ENCODE measurements at places on chromosomes 7 and 10. TPM values are rescaled to one million over a fixed set of nuclear protein-coding genes. Genes with fewer than 3 reads are reported as not detected.

GRCh38 chr10:117186832-117187615 is 10.3 kb upstream of the KCNK18 start:
- no peak for DNase-seq
- H3K27ac ChIP-seq, result no peak overlapping the region
- peaks cover 9% of the 10 kb centered on the region for H3K27me3 ChIP-seq
- H3K36me3 ChIP-seq, result no peaks in the 10 kb centered on the region
- no peak overlapping the region for H3K4me3 ChIP-seq

DNA sequence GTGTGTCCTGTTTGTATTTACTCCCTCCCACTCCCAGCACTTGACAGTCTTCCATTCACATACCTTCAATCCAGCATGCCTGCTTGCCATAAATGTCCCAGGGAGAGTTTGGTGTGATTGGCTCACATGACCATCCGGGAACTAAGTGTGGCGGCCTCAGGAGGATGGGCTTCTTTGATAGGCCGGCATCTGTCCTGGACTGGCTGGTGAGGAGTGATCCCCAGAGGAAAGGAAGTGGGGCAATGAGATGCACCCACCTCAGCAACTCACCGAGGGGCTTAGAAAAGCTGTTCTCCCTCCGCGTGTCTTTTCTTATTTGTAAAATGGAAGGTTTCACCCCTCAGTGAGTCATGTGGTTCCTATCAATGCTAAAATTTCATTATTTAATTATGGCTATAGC is 14.9 kb upstream of the EBF3 start:
- H3K4me1 ChIP-seq, result no peaks in the 10 kb centered on the region
- H3K36me3 ChIP-seq, result no peaks in the 10 kb centered on the region
- peaks cover 26% of the 10 kb centered on the region for H3K27me3 ChIP-seq
- H3K27ac ChIP-seq, result no peak overlapping the region
- no peak for DNase-seq

- H3K27ac ChIP-seq, result no peak overlapping the region
- no peak overlapping the region for H3K4me3 ChIP-seq
- peaks cover 61% of the 10 kb centered on the region for H3K36me3 ChIP-seq
- no peak for DNase-seq
Measured at GRCh38 chr10:78000956-78001472, 28.3 kb downstream of the POLR3A start.

- no peak overlapping the region for H3K4me3 ChIP-seq
- no peak overlapping the region for H3K27ac ChIP-seq
- H3K36me3 ChIP-seq, result no peaks in the 10 kb centered on the region
Measured at GRCh38 chr7:55140221-55140940, 121.6 kb downstream of the EGFR start.

DNA sequence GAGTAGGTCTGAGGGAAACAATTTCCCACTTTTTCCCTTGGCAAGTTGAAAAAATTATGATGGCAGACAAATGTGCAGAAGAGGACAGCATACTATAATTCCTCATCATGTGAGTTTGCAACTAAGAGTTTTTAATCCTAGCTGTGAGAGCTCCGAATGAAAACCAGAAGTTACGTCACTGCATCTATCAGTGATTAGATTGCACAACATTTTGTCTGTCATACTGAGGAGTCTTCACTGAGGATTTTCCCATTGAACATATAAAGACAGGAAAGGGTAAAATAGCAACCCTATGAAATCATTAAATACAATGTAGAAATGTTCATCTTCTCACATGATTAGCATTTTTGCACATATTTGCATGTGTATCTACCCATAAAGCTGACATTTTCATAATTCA is 45.8 kb downstream of the ZNF736 start:
- no peak overlapping the region for H3K4me3 ChIP-seq
- H3K27ac ChIP-seq, result no peak overlapping the region
- no peaks in the 10 kb centered on the region for H3K27me3 ChIP-seq
- no peak for DNase-seq
- H3K36me3 ChIP-seq, result no peaks in the 10 kb centered on the region

DNA sequence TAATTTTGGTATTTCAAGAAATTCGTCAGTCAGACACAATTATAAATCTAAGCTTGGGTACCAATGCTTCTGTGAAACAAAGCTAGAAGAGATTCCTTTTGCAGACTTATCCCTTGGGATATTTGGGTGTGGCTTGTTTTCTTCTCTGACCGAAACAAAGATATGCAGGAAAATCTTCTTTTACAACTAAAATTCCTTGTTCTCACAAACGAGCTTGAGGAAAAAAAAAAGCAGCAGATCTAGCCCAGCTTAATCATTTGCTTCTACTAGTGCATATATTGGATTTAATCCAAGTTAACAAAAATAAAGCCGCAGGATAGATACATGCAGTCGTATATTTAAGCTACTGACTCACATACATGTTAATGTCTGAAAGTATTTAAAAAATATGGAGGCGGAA is 104.2 kb downstream of the PRTFDC1 start:
- DNase-seq, result no peak
- H3K4me1 ChIP-seq, result no peaks in the 10 kb centered on the region
- no peak overlapping the region for H3K4me3 ChIP-seq
- H3K27ac ChIP-seq, result no peak overlapping the region
- no peaks in the 10 kb centered on the region for H3K27me3 ChIP-seq
- H3K36me3 ChIP-seq, result no peaks in the 10 kb centered on the region

GRCh38 chr7:36546331-36546730 is 156.7 kb downstream of the ANLN start:
- no peak for DNase-seq
- H3K27me3 ChIP-seq, result no peaks in the 10 kb centered on the region
- no peaks in the 10 kb centered on the region for H3K36me3 ChIP-seq
- H3K27ac ChIP-seq, result no peak overlapping the region
- no peaks in the 10 kb centered on the region for H3K4me1 ChIP-seq

GRCh38 chr7:45181991-45182855 is 24.6 kb downstream of the RAMP3 start:
- H3K4me3 ChIP-seq, result no peak overlapping the region
- no peak for DNase-seq
- H3K36me3 ChIP-seq, result no peaks in the 10 kb centered on the region
- no peak overlapping the region for H3K27ac ChIP-seq
- H3K4me1 ChIP-seq, result no peaks in the 10 kb centered on the region
- H3K27me3 ChIP-seq, result no peaks in the 10 kb centered on the region

DNA sequence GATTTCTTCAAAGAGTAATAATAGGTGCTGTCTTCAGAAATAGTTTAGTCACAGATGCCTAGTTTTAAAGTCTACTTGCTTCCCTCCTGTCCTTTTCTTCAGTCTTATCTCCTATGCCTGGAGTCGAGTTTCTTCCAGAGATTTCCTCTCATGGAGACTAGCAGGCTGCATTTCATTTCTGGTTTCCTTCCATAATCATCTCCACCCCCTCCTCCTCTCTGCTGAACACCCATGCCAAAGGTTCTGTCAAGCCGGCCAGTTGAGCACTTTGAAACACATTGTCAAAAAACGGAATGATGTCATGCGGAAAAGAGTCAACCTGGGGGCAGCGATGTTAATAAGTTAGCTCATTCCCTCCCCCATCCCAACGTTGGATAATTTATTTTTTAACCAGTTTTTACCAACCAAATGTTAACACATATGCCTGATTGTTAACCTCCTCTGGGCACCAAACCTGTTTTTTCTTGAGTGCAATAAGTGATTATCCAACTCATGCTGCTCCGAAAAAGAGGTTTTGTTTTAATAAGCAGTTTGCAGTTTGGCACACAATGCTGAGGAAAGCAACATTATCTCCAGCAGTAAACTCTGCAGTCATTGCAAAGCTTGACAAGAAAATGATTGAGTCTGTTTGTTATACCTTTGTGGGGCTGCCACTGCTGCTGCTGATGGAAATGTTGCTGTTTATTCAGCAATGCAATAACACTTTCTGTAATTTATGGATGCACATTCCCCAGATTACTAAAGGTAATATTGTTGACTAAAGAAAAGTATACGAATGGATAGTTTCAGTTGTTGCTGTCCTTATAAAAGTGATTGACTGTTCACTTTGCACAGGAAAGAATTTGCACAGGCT is 161.6 kb downstream of the LRMDA start:
- no peak for DNase-seq
- no peak overlapping the region for H3K27ac ChIP-seq
- no peak overlapping the region for H3K4me3 ChIP-seq
- H3K4me1 ChIP-seq, result peaks cover 7% of the 10 kb centered on the region

DNA sequence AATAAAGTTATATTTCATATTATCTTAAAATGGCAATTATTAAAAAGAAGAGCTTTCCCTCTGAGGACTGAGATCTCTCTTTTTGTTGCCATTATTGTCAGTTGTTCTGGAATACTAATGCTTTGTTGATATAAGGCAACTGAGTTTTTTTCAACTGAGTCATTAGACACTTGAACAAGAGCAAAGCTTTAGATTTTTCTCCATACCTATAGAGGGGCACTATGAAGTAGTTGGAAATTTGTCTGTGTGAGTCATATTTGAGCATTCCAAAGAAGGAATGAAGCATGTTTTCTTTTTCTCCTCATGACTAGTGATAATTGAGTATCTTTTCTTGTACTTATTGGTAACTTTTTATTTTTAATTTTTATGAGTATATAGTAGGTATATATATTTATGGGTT is 24.5 kb downstream of the RPA3 start:
- no peaks in the 10 kb centered on the region for H3K36me3 ChIP-seq
- H3K4me1 ChIP-seq, result no peaks in the 10 kb centered on the region
- no peak for DNase-seq
- H3K4me3 ChIP-seq, result no peak overlapping the region
- H3K27me3 ChIP-seq, result no peaks in the 10 kb centered on the region
- no peak overlapping the region for H3K27ac ChIP-seq

DNA sequence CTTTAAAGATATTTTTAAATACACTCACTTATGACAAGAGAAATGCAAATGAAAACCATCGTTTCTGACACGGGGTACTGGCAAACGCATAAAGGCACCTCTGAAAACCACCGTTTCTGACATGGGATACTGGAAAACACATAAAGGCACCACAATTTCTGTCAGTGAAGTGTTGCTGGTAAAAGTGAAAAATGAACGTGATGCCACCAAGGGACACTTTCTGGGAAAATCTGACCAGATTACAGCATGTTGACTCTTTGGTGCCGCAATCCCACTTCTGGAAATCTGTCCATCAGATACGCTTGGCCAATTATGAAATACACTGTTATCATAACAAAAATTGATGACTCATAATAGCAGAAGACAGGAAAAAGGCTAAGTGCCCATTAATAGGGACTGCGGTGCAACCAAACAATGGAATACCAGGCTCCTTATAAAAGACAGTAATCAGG is 131.7 kb downstream of the ZMYND11 start:
- no peak for DNase-seq
- no peak overlapping the region for H3K4me3 ChIP-seq
- no peaks in the 10 kb centered on the region for H3K36me3 ChIP-seq
- no peaks in the 10 kb centered on the region for H3K27me3 ChIP-seq

DNA sequence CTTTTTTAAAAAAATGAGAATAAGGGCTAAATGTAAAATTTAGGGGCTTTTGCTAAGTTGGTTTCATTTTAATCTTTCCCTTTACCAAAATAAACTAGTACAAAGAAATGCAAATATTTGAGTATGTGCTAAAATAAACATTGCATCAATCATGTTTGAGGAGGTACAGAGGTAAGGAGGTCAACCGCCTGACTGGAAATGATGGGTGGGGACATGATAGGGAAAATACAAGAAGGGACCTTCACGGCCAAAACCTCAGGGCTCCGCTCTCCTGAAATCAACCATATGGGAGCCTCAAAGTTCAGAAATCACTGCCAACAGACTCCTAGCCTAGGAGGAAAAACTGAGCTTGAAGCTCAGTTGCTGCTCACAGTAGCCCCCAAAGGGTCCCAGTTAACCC is 207.6 kb downstream of the AHR start:
- H3K27me3 ChIP-seq, result no peaks in the 10 kb centered on the region
- H3K27ac ChIP-seq, result no peak overlapping the region

GRCh38 chr7:69553190-69553589 is 45.1 kb upstream of the AUTS2 start:
- no peak overlapping the region for H3K27ac ChIP-seq
- no peak for DNase-seq
- no peaks in the 10 kb centered on the region for H3K4me1 ChIP-seq
- no peaks in the 10 kb centered on the region for H3K27me3 ChIP-seq

DNA sequence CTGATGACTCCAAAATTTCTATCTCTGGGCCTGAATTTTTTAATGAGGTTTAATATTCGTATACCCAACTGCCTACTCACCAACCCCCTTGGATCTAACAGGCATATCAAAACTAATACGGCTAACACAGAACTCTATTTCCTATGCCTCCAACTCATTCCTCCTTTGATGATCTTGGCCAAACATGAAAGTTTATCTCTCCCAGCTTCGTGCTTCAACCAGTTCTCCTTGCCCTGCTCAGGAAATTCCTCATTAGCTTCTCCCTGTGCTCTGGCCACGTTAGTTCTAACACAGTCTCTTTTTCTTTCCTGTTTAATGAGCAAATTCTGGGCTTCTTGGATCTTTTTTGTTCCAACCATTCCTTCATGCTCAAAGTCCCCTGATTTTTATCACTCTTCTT is 138.9 kb upstream of the PTN start:
- no peak overlapping the region for H3K4me3 ChIP-seq
- H3K4me1 ChIP-seq, result no peaks in the 10 kb centered on the region
- no peak overlapping the region for H3K27ac ChIP-seq
- no peaks in the 10 kb centered on the region for H3K27me3 ChIP-seq

- no peak overlapping the region for H3K27ac ChIP-seq
Measured at GRCh38 chr10:80697926-80698325, 160.2 kb downstream of the SH2D4B start.

DNA sequence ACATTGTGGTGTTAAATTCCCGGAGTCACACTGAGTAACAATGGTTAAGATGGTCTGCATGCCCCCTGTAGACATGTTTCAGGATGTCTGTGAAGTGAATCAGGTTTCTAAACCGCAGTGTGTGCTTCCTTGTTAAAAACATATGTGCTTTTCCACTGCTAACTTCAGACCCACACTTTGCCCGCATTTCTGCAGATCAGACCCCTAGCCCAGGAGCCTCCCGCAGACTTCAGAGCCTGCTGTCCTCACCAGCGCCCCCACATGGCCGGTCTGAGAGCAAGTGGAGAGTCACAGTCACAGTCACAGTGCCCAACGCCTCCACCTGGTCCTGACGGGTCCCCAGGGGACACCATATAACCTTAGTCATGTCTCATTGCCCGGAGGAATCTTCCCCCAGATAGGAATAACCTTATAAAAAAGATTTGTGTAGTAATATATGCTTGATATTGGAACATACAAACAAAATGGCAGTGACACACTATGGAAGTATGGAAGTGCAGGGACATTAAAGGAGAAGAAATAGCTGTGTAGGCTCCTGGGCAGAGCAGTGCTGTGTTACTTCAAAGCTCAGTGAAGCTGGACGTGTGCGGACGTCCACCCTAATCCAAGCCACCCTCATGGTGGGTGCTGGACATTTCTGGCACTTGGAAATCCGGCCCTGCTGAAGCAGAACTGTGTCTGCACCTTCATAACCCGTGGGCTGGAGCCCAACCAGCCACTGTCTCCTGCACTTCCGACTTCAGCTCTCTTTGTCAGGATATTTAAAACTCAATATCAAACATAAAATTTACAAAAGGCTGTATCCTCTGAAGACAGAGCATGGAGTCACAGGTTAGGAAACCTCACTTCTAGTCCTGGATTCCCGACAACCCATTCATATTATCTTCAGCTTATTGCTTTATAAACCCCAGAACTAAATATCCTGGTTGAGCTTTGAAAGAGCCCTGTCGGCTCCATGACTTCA is 29.0 kb downstream of the GSTO2 start:
- no peaks in the 10 kb centered on the region for H3K36me3 ChIP-seq
- H3K27me3 ChIP-seq, result no peaks in the 10 kb centered on the region
- DNase-seq, result peak; percentile 61

Gene PCDH15
- 0.30 TPM for total RNA-seq

Gene PNLIPRP3
- total RNA-seq, result not detected

Gene RGR
- total RNA-seq, result not detected

Gene EPO
- 0.60 TPM for total RNA-seq

Gene PDGFA
- 22.0 TPM for total RNA-seq
